ENCODE measurements at places on chromosomes 7 and 10.

GRCh38 chr7:80916770-80917741 lies 1.8 kb downstream of the SEMA3C start:
- DNase-seq: peak; percentile 23

DNA sequence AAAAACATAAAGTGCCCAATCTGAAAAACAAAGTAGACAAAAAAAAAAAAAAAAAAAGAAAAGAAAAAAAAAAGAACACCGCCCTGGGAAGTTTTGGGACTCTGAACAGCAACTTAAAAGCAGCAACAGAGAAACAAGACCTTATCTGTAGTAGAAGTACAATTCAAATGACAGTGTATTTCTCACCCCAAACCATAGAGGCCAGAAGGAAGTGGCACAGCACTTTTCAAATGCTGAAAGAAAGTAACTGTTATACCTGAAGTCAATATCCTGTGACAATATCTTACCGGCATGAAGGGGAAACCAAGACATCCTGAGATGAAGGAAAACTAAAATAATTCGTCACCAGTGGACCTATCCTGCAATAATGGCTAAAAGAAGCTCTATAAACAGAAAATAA lies 112.1 kb downstream of the DNAJC1 start:
- DNase-seq: no peak

DNA sequence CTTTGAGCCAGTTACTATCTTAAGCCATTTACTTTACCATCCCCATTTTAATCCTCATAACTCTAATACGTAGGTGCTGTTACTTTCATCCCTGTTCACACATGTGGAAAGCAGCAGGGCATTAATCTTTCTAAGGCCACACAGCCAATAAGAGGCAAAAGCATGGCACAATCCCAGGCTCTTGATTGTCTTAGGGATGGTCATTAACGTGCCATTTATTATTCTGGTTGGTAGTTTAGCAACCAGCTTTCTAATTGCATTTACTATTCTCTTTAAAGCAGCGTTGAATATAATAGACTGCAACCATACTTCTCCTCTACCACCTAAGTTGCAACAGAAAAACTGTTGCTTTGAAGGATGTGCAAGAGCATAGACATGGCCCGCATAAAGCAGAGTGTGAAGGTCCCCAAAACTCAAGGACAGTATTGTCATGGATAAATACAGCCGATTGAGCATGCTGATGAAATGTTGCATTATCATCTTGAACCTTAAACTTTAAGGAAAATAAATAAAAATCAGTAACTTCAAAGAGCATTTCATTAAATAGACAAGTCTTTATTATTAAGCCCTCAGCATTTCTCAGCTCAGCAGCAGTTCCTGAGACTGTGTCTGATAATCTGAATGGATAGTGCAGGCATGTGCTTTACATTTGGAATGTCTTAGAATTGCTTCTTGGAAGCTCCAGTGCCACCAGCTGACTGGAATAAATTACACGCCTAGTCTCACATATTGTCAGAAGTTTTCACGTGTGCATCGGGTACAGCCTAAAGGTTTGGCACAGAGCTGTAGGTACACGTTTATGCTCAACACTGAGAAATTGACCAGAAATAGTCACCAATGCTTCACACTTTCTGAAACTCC lies 467.1 kb downstream of the SDK1 start:
- DNase-seq: no peak

DNA sequence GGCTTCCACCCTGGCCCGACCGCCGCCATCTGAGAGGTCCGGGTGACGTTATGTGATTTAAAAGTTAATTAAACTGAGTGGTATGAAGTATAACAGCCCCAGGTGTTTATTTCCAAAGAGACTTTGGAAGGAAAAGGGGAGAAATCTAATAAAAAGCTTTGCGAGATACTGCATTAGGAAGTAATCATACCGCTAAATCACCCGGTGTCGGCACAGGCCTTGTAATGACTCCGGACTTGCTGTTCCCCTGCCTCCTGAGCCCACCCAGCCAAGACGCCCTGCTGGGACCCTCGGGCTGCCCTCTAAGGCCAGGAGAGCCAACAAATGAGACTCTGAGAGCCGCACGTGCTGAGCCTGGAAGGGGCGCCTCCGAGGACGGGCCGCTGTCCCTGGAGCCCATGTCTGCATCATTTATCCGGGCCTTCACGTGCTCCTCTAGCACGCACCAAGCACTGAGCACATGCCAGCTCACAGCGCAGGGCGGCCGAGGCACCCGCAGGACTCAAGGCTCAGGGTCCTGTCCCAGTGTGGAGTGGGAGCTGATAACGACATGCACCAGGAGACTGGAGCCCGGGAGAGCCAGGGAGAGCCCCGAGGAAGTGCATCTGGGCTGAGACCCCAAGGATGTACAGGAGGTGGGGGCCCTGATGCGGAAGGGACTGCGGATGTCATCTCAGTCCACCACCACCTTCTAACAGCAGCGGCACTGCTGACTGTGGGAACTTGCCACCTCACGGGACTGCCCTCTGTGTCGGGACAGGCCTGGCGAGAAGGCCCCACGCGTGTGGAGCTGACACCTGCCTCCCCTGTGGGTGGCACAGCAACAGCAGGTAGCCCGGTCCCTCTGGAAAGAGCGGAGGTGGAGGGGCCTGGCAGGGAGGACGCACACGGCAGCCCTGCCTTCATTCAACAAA lies 182.7 kb downstream of the ELFN1 start:
- no peak for DNase-seq

- no peak for DNase-seq
These were observed 470.7 kb upstream of the AKR1E2 start for GRCh38 chr10:4355350-4355749.

GRCh38 chr7:158956805-158957509 lies 100.6 kb downstream of the DYNC2I1 start:
- DNase-seq: no peak

GRCh38 chr10:91007655-91008054 lies 86.8 kb upstream of the ANKRD1 start:
- DNase-seq: no peak

- DNase-seq: no peak
These were observed 10.3 kb downstream of the PWWP2B start for GRCh38 chr10:132407243-132407746.

GRCh38 chr10:50577681-50578350 lies 45.9 kb downstream of the SGMS1 start:
- DNase-seq: peak; percentile 93

DNA sequence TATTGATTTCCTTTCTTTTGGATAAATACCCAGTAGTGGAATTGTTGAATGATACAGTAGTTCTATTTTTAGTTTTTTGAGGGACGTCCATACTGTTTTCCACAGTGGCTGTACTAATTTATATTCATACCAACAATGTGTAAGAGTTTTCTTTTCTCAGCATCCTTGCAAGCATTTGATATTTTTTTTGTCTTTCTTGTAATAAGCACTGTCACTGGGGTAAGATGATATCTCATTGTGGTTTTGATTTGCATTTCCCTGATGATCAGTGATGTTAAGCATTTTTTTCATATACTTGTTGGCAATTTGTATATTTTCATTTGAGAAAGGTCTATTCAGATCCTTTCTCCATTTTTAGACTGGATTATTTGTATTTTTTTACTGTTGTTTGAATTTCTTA lies 308.7 kb downstream of the PTEN start:
- DNase-seq: no peak

DNA sequence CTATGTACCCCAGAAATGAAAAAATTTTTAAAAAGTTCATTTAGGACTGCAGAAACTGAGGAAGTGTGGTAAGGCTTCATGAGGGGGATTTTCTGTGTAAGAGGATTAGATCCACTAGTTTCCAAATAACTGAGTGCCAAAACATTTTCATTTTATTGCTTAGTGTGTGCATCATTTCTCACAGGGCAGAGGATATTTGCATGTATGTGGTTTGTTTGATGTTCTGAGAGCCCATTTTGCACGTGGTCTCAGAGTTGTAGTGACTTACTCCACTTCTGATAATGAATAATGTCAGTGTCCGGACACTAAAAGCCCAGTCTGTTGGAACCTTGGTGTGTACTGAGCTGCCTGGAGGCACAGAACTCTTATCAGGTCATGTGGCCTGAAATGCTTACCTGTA lies 299.9 kb downstream of the AUTS2 start:
- DNase-seq: no peak

GRCh38 chr7:51158742-51159445 lies 157.7 kb downstream of the COBL start:
- no peak for DNase-seq

- DNase-seq: no peak
These were observed 48.3 kb downstream of the COL17A1 start for GRCh38 chr10:104037261-104037951.

DNA sequence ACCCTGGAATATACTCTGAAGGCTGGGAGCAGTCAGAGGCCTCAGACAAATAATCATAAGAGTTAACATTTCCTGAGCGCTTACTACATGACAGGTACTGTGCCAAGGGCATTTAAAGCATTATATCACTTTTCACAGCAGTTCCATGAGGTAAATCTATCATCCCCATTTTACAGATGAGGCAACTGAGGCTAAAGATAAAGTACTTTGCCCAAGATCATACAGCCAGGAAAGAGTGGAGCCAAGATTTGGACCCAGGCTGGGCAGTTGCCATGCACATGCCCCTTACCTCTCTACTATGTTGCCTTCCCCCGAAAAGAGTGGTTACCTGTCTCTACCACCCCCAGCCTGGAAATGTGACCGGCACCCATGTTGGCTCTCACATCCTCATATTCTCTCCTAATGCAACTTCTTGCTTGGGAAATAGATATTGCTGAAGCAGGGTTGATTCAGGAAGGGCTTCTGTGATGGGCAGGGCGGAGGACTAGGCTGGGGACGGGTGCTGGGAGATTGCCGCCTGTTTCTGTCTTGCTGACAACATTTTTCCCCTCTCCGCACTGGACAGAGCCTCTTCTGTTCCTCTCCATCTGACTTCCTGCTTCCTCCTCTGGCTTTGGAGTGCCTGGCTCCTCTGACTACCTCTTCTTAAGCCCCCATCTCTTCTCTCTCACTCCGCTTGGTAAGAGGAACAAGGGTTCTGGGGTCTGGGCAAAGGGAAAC lies 13.8 kb downstream of the SMO start:
- no peak for DNase-seq

DNA sequence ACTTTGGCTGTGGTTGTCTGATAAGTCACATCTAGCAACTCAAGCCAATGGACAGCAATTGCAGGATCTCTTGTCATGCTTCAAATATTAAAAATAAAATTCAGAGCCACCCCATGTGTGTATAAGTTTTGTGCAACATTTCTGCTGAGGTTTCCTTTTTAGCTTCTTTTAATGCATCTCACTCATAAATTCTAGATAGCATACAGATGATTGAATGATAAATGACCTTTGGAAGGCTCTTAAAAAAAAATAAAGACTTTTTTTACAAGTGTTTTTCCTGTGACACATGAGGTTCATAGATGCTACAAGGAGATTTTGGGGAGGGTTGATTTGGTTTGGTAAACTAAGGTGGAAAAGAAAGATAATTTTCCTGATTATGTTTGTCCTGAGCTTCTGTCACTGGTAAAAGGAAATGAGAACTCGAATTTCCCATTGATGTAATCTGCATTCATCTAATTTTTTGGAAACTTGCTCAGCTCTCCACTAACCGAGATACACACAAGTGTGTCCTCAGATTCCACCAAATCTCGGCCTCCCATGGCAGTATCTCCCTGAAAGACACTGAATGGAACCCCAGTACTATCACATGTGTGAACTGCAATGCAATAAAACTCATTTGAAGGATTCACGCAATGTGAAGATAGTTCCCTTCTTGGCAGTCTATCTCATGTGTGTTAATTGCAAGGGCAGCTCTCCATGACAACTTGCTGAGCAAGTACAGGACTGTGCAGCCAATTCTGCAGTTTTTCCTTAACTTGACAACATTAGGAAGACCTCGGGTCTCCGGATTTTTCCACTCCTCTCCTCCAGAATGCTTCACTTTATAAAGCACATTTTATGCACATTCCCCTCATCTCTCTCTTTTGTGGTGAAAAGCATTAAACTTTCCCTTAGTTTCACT lies 185.4 kb upstream of the PFKP start:
- DNase-seq: no peak
